ENCODE measurements at places on chromosomes 1 and 21.

DNA sequence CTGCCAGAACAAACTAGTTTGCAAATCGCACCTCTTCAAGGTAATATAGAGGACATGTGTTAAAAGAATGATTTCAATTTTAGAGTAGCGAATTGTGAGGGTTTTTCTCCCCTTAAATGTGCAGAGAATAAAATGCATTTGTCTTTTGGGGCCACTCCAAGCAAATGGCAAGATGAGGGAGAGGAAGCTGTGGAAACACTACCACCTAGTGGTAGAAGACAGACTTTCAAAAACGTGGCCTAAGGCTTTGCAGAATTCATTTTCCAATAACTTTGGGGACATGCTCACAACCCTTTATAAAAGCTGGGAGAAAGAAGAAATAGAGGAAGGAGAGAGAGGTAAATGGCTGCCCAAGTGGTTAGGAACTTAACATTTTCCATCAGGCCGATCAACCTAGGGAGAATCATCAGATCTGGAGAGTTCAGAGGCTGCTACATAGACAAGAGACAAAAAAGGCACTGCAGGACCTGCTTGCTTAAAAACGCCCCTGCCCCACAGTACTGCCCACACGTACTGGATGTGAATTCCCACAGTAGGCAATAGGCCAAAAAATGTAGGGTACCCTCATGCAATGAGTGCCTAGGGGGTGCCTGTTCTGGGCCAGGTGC, 15.7 kb upstream of the RCAN1 start:
- DNase-seq, result no peak

DNA sequence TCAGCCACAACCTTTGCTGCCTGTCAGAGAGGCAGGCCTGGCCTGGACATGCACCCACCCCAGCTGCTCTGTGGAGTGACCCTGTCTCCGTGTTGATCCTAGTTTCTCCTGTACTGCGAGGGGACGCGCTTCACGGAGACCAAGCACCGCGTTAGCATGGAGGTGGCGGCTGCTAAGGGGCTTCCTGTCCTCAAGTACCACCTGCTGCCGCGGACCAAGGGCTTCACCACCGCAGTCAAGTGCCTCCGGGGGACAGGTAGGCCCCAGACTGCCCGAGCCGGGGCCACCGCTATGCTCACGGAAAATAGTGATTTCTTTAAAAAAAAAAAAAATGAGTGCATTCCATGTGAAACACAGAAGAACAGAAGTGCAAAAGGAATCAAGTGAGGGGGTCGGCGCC, 41.6 kb upstream of the TRAPPC10 start:
- no peak for DNase-seq

DNA sequence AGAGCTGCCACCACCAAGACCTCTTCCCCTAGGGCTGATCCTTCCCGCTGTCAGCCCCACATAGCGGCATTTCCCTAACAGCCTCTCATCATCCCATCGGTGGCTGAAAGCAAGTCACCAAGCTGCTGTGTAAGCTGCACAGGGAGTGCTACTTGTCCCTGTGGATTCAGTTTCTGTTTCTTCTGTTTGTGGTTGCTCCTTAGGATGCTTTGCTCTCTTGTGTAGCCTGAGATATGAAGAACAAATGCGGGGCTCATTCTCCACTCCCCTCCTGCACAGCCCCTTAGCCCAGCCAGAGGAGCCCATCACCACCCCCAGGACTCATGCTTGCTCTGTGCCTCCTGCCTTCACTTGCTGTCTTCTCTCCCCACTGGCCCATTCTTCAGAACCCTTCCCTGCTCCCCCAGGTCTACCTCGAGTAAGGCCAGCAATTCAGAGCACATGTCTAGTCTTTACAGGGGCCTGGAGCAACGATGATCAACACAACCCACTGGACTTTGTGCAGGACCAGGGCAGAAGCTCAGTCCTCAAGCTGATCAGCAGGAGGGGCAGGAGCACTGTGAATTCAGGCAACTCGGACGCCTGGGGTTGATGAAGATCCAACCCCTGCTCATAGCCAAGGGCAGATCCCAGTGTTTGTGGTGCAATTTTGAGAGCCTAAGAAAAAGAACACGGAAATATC, 82.6 kb upstream of the GALNT2 start:
- no peak for DNase-seq

GRCh38 chr1:243964915-243965314, 86.2 kb upstream of the ZBTB18 start:
- no peak for DNase-seq

- no peak for DNase-seq
These were observed 367.3 kb downstream of the SMYD3 start for GRCh38 chr1:246139745-246140182.

- DNase-seq, result no peak
These were observed 669 bp upstream of the ARL8A start for GRCh38 chr1:202145068-202145743.

GRCh38 chr1:159999204-159999603, 32.6 kb downstream of the PIGM start:
- DNase-seq, result no peak

GRCh38 chr1:78672428-78672827, 22.8 kb downstream of the IFI44 start:
- DNase-seq, result no peak

DNA sequence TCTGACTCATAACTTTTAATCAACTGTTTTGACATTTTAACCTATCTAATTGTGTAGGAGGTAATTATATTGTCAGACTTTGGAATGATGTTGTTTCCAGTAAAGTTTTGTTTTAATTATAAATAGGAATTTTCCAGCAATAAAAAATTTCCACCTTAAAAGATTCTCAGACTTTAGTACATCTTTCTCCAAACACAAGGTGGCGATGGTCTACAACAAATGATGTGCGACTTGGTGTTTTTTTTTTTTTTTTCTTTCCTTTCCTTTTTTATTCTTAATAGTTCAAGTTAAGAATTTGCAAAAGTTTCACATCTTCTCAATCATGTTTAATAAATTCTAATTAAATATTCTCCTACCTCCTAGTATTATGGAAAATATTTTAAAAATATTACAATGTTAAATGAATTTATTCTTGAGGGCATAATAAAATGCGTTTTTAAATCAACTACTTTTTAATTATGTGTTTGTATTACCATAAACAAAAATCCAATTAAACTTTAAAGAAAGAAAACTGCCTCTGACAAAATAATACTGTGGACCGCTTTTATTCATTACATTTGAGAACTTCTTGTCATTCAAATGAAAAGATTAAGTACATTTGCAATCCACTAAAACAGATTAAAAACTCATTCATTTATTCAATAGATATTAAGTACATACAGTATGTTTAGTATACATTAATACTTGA, 4.4 kb upstream of the ADAMTS1 start:
- no peak for DNase-seq

- no peak for DNase-seq
These were observed 1.6 kb downstream of the OVAAL start for GRCh38 chr1:180560200-180560867.

GRCh38 chr1:243719476-243719875, 130.6 kb downstream of the AKT3 start:
- no peak for DNase-seq

- DNase-seq, result no peak
These were observed 1.6 kb upstream of the SH3BGRL3 start for GRCh38 chr1:26278303-26278702.

DNA sequence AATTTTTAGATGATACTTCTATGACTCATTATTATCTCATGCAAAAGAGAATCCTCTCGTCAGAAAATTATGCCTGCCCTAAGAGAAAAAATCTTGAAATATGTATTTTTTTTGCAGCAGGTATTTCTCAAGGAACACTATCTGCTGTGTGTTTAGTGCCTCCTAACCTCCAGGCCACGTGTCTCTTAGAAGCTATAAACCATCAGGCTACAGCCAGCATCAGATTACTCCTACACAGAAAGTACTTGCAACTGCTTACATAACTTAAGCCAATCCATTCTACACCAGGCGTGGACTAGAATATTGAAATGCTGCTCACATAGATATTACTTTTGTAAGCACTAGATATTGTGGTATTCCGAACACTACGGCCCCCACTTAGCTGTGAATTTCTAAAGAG, 933.4 kb downstream of the PLA2G4A start:
- no peak for DNase-seq

DNA sequence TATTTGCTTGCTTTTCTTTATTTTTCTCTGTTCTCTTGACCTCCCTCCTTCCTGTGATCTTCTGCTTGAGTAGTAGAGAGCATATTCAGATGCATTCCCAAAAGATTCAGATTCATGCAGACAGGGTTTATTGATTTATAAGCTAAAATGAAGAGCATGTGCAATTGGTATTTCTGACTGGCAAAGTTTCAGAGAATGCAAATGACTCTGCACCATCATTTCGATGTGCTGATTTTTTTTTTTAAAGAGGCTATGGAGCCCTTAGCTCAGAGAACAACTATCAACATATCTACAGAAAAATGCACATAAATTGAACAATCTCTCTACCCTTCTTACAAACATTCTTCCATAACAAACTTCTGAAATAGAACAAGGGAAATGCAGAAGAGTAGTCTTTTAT, 312.0 kb downstream of the VAV3 start:
- DNase-seq, result no peak

GRCh38 chr1:56491441-56491840, 87.9 kb downstream of the PLPP3 start:
- no peak for DNase-seq

GRCh38 chr21:41108668-41109585, 59.0 kb upstream of the BACE2 start:
- DNase-seq, result no peak

GRCh38 chr1:42336978-42337377, 1.9 kb upstream of the FOXJ3 start:
- no peak for DNase-seq

- DNase-seq, result no peak
These were observed 818 bp downstream of the FHL3 start for GRCh38 chr1:38004284-38005108.

DNA sequence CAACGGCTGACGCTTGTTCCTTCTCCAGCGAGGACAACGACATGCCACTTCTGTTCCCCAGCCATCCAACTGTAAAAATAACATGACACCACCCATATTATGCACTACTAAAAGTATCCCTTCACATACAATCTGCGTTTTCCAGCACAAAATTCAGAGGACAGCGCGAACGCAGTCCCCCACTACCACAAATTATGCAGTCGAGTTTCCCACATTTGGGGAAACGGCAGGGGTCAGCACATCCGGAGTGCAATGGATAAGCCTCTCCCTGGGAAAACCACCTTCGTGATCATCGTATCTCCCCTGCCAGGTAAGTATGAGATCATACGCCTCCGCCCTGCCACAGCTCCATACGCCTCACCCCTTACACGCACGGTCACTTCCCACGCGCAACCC, 120.9 kb downstream of the PPIAL4G start:
- DNase-seq, result no peak

DNA sequence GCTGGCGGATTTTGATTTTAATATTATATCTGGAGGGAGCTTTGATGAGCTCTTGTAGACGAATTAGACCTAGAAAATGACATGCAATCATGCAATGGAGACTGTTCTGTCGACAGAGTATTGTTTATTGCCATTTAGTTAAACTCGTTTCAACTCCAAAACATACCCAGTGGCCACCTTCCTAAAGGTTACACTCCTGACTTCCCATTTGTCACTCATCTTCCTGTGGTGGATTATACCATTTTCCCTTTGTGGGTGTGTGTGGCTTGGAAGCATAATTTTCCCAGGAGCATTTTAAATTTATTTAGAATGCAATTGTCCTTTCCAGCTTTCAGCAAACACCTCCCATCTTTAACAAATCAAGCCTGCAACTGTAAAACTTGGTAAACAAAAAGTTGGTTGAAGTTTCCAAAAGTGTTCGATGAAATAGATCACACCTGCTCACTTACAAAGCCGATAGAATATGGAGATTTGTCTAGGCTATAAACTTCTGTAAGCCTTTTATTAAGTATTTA, 266.6 kb downstream of the GRIK1 start:
- DNase-seq, result no peak

DNA sequence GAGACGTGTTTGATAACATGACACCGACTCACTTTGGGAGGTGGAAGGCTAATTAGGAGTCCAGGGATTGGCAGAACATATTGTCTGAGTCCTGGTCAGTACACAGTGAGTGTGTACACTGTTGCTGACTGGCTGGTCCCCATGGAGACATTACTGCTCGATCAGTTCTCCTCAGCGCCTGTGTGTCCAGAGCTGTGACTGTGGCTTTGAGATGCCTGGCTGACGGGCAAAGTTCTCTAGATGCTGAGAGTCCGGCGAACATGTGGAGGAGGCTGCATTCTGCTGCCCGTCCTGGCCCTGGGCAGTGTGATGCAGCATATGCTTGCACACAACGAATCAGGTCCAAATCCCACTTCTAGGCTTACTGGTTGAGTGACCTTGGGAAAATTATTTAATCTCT, 280.1 kb upstream of the ST6GALNAC5 start:
- no peak for DNase-seq

- DNase-seq, result no peak
These were observed 220.5 kb downstream of the KCNT2 start for GRCh38 chr1:196387766-196388165.

GRCh38 chr1:32741413-32742198, 39.0 kb upstream of the SYNC start:
- DNase-seq, result no peak

GRCh38 chr1:8510041-8510823, 192.3 kb downstream of the SLC45A1 start:
- peak; percentile 20 for DNase-seq

GRCh38 chr1:76219366-76219818, 144.8 kb downstream of the ST6GALNAC3 start:
- DNase-seq, result no peak

DNA sequence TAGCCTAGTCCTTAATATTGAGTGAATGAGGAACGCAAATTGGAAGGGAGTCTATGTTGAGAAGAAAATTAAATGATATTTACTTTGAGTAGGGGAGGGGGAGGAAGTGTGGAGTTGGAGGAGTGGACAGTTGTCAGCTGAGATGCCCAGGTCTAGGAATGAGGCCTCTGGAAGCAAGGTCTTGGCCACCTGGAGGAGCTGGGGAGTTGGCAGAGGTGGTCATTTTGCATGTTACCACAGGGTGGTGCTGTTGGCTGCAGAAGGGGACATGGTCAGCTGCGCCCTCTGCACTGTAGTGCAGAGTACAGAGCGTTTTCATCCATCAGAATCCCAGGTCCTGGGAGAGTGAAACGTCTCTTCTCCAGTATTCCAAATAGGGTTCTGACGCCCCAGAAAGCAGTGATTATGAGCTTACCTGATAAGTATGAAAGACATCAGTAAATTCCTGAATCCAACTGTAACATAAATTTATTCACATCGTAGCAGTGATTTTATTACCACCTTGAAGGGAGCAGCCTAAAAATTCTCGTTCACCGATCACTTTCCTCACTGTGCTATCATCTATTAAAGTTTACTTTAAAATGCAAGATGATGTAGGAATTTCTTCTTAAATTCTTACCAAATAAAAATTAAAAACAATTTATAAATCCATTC, 13.8 kb downstream of the PARK7 start:
- DNase-seq, result no peak

All from stimulated activated CD8-positive, alpha-beta memory T cell treated with anti-CD3 and anti-CD28 coated beads, Interleukin-7, amount 100 ng/mL, for 4 hours (primary cell).